ENCODE measurements at places on chromosomes 7 and 10.

DNA sequence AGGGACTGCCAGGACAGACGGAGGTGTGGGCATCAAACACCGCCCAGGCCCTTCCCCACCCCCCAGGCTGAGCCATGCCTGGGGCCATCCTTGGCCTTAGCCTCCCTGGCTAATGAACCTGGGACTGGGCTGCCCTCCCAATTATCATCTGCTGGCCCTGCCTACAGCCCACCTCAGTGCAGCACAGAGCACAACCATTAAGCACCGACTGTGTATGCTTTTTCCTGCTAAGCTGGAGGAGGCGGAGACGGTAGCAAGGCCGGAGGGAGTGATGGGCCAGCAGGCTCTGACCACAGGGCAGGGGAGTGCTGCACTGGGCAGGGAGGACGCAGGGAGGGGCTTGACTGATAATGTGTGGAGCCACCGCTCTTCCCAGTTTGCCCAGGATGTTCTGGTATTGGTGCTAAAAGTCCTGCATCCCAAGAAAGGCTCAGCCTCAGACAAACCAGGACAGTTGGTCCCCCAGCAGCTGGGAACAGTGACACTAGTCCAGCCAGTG is 72.0 kb downstream of the C10orf143 start:
- DNase-seq, result no peak

DNA sequence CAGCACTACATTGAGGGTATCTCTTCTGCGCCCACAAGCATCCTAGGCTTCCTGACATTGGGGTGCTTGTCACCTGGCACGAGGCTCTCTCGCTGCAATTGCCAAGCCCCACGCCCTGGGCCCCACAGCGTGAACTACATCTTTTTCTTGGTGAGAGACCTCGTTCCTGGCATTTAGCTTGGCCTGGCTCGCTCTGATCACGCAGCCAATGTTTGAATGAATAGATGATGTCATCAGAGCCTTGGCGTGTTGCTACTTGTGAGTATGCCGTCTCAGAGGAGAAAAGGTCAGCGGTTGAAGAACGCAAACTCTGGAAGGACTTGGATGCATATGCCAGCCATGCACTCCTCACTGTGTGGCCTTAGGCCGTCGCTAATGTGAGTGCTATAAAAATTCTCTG is 150.2 kb upstream of the AUTS2 start:
- no peak for DNase-seq

GRCh38 chr10:32234471-32234870 is 112.5 kb downstream of the EPC1 start:
- DNase-seq, result no peak

DNA sequence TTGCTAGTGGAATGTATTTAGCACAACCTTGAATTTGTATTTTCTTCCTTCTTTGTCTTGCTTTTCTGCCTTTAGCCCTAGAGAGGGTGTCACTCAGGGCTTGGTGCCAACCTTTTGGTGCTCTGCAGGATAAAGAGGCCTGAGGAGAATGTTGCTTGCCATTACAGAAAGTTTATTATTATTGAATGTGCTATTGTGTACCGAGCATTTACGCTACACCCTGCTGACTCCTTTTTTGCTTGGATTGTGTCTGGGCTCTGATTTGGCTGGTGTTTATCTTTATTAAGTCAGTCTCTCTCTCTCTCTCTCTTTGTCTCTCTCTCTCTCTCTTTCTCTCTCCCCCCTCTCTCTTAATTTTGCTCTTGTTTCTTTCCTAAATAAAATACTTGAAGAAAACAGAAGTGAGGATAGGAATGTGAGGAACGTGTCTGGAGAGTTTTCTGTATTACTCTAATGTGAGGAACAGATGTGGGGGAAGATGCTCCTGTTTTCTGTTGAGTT is 284.4 kb upstream of the PHYHIPL start:
- no peak for DNase-seq

DNA sequence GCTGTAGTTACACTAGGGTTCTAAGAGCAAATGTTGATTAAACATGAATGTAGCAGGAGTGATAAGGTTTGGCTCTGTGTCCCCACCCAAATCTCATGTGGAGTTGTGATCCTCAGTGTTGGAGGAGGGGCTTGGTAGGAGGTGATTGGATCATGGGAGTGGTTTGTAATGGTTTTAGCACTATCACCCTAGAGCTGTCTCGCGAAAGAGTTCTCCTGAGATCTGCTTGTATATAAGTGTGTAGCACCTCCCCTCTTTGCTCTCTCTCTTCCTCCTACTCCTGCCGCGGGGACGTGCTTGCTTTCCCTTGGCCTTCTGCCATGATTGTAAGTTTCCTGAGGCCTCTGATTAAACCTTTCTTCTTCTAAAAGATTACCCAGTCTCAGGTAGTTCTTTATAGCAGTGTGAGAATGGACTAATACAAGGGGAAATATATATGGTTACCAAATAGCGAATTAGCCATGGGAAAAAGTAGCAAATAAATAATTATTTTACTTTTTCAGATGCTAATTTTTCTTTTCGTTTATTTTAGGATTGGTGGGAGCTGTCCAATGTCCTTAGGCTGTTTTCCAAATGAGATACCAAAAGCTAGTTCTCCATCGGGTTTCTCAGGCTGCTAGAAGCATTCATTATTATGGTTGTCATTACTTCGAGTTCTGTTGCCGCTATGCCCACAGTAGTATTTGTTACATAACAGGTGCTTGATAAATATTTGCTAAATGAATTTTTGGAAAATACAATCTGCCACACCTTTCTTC is 58.7 kb downstream of the PTEN start:
- DNase-seq, result no peak

DNA sequence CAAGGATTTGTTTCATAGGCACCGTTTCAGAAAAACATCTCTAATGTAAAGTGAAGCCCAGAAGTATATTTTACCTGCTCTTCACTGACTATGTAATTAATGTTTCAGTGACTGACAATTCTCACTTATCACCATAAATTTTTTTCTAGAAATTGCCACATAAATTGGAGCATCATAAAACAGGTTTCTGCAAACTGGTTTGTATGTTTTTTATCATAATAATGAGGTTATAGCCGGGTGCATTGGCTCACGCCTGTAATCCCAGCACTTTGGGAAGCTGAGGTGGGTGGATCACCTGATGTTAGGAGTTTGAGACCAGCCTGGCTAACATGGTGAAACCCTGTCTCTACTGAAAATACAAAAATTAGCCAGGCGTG is 39.4 kb downstream of the SYPL1 start:
- DNase-seq, result no peak

- DNase-seq, result no peak
Measured at GRCh38 chr10:131726076-131726880, 174.5 kb upstream of the PPP2R2D start.

GRCh38 chr7:43636093-43636492 is 53.2 kb downstream of the STK17A start:
- DNase-seq, result no peak

GRCh38 chr7:94507962-94508361 is 1.6 kb upstream of the CASD1 start:
- no peak for DNase-seq

GRCh38 chr7:76386691-76387260 is 22.7 kb downstream of the SSC4D start:
- no peak for DNase-seq

- no peak for DNase-seq
Measured at GRCh38 chr7:77685233-77685632, 11.0 kb upstream of the RSBN1L start.

DNA sequence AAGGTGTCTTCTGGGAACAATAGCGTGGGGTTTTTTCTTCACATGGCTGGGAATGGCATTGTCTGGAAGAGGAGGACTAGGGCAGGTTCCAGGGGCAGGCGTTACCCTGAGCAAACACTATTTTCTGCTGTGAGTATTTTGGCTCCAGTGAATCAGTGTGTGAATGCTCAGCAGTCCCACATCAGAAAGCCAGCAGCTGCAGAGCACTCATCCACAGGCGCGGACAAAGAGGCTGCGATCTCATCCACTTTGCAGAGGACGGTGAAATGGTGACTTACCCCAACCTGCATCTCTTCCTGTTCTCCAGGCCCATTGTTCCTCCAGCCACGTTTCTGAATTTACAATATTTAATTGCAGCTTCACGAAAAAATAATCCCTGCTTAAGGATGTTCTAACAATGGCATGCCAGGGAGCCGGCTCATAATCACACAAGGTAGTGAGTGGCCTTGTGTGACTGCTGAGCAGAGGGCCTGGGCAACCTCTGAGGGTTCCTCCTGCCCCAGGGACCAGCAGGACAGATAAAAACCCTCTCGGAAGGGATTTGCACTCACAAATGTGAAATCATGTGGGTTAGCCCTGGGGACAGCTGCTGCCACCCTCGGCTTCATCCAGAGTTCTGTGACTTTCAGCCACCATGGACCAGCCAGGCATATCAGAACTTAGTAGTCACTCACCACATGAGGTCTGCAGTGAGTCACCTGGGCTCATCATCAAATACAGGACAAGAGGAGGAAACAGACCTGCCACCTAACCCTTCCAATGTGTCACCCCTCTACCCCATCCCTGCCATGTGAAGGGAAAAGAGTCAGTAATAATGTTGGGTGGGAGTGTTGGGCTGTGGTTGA is 65.0 kb upstream of the EN2 start:
- DNase-seq, result no peak

DNA sequence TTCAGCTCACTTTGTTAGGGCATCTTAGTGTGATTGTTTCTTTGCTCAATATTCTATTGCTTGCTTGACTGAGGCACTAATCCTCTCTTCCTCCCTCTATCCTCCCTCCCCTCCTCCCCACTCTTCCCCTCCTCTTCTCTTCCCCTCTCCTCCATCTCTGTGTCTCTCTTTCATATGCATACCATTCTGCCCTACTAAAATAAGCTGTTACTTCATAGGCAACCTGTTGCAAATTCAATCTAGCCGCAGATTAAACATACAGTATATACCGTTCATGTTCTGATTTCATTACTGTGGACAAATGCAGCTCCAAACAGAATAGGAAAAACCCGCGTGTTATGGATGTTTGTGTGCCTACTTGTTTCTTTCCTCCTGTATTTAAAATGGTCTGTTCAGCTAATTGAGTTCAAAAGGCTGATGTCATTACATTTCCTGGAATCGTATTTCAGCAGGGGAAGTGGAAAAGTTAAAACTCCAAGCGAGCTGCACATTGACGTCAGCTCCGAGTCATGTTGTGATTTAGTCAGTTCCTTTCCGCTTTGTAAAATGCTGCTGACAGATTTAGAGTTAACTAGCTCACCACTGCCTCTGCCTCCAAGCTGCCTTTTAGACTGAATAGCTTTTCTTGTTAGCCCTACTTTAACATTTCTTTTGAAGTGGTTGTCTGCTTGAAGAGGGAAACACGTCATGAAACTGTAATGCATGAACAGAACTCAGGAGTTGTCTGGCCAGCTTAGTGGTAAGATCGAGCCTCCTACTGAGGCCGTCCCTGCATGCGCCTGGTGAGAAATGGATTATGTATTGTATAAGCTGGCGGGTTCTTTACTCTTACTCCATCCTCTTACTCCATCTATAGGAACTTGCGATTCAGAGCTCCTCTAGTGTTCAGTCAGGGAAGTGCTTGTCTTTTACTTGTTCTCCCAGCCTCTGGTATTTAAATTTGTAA is 69.0 kb downstream of the CREM start:
- peak; percentile 47 for DNase-seq
